ENCODE measurements at places on chromosomes 7 and 10.

- DNase-seq, result no peak
Observed at GRCh38 chr7:102991077-102991539, 78.3 kb downstream of the LRRC17 start.

- no peak for DNase-seq
Observed at GRCh38 chr7:50056131-50056530, 36.9 kb downstream of the ZPBP start.

- DNase-seq, result no peak
Observed at GRCh38 chr10:80530251-80530650, 7.5 kb upstream of the SH2D4B start.

GRCh38 chr10:34172936-34173533 is 642.1 kb downstream of the PARD3 start:
- no peak for DNase-seq

- no peak for DNase-seq
Observed at GRCh38 chr7:126699707-126700106, 553.0 kb downstream of the GRM8 start.

- DNase-seq, result no peak
Observed at GRCh38 chr7:128037880-128038619, 6.8 kb upstream of the LRRC4 start.

- peak; percentile 52 for DNase-seq
Observed at GRCh38 chr7:50531401-50531911, 33.7 kb downstream of the DDC start.

DNA sequence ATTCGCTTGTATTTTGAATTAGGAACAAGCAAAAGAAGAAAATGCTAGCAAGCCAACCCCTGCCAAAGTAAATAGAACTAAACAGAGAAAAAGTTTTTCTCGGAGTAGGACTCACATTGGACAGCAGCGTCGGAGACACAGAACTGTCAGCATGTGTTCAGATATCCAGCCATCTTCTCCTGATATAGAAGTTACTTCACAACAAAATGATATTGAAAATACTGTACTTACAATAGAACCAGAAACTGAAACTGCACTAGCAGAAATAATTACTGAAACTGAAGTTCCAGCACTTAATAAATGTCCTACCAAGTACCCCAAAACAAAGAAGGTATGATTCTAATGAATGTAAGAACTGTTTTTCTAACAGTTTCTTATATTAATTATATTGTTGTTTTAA is 87.9 kb downstream of the KMT2E start:
- no peak for DNase-seq

DNA sequence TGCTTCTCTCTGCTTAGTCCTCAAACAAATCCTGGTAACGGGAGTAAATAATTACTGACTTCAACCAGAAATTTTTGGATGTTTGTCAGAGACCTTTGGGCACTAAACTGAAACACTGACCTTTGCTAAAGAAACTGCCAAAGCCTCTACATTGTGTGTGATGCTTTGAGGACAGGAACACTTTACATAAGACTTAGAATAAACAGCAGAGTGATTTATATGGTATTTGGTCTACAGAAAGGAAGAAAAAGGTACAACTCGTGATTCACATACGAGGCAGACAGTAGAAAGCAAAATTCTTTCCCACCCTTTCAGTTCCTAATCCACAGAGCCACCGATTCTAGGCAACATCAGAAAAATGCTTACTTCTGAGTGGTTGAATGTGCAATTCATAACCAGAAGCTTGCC is 59.8 kb downstream of the SLC16A12 start:
- DNase-seq, result no peak

DNA sequence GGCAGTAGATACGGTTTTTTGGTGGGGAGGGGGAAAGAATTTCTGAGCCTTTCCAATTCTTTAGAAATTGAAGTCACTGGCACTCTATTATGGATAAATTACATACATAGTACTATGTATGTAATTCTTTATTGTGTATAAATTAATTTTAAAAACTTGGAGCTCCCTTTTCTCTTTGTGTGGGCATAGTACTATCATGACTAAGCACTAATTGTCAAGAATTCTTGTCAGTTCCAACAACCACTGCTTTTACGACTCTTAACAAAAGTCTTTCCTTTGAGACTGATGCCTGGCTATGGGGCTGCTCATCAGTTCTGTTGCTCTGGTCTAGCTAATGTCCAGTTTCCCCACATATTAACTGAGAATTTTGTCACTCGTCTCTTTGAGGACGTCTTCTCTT is 365.3 kb upstream of the RNF32 start:
- DNase-seq, result no peak

- DNase-seq, result no peak
Observed at GRCh38 chr7:116522247-116522646, 2.6 kb upstream of the CAV1 start.

All from ELF-1 (cell line).